ENCODE measurements at places on chromosomes 13 and 19.

GRCh38 chr13:77387607-77388200 lies 60.8 kb upstream of the MYCBP2 start:
- no peak for DNase-seq

- DNase-seq = no peak
Observed at GRCh38 chr19:38669552-38669951, 22.1 kb downstream of the ACTN4 start.

- no peak for DNase-seq
Observed at GRCh38 chr19:18008814-18009213, 844 bp downstream of the ARRDC2 start.

GRCh38 chr19:55372316-55373081 lies 2.2 kb upstream of the IL11 start:
- no peak for DNase-seq

- DNase-seq = no peak
Observed at GRCh38 chr19:51470966-51471365, 7.4 kb upstream of the CEACAM18 start.

GRCh38 chr13:60318186-60318585 lies 78.8 kb upstream of the TDRD3 start:
- no peak for DNase-seq

Measured in NCI-H1417 treated with DMSO at 0.1 percent for 48 hours (cell line).